ENCODE measurements at places on chromosomes 3 and 15. TPM values are rescaled to one million over a fixed set of nuclear protein-coding genes. Genes with fewer than 3 reads are reported as not detected.
A peak's percentile ranks its signal among the peaks of the same experiment; 100 is the strongest.

The ARHGAP31 gene
- 13.9 TPM for polyA plus RNA-seq

The FEZF2 gene
- not detected for polyA plus RNA-seq

The DOCK3 gene
- polyA plus RNA-seq: 1.6 TPM

The CD96 gene
- 2.7 TPM for polyA plus RNA-seq

The DUOXA1 gene
- polyA plus RNA-seq: 0.17 TPM

The TRANK1 gene
- polyA plus RNA-seq: 7.5 TPM

The TMIE gene
- 1.1 TPM for polyA plus RNA-seq

The C3orf85 gene
- polyA plus RNA-seq: 18.1 TPM

The STAB1 gene
- polyA plus RNA-seq: 31.3 TPM

The MOBP gene
- 0.12 TPM for polyA plus RNA-seq

The C3orf20 gene
- polyA plus RNA-seq: 0.27 TPM

The MAP1A gene
- polyA plus RNA-seq: 8.9 TPM

DNA sequence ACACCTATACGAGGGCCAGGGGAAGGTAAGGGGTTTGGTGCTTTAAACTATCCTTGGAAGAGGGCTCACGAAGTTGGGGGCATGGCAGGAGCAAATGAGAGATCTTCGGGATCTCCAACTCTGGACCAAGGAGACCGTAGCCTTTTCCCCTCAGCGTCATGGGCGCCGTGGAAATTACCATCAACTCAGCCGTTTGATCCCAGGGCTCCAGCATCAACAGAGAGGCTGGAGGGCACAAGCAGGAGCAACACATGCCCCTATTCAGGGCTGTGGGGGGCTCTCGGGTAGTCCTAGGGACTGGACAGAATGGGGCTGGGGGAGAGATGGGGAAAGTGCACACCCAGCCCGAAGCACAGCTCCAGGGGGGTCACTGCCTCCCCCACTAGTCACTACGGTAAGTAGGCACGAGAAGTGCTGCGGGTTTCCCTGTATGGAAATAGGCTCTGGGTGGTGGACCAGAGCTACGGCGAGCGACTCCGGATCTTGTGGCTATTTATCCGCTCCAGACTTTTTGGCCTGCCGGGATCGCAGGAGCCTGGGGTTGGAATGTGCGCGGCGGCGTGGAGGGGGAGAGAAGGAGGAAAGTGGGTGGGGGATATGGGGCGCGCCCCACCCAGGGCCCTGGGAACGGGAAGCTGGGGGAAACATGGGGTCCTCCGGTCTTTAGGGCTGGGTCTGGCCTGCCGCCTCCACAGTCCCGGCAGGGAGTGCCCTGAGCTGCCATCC lies 539 bp upstream of the LAMB2 start:
- DNase-seq: peak; percentile 77

- DNase-seq: no peak
These were observed 102.5 kb downstream of the RPLP1 start for GRCh38 chr15:69555080-69555479.

DNA sequence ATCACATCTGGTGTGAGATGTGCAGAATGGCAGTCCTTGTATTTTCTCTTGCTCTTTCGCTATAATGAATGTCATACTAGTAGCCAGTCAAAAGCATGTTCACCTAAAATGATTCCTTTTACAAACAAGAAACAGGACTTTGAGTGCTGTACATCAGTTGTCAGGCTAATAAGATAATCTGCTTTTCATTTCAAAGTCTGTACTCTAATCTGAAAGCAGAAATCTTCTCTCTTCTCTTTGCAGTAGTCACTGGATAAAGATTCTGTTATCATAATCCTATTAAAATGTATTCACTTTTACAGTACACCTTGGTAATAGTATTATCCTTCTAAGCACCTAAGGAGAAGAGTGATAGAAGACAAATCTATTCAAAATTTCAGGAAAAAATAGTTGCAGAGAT lies 300.1 kb downstream of the MFSD1 start:
- DNase-seq: no peak

- no peak for DNase-seq
These were observed 38.6 kb upstream of the CSPG4 start for GRCh38 chr15:75751116-75751875.

DNA sequence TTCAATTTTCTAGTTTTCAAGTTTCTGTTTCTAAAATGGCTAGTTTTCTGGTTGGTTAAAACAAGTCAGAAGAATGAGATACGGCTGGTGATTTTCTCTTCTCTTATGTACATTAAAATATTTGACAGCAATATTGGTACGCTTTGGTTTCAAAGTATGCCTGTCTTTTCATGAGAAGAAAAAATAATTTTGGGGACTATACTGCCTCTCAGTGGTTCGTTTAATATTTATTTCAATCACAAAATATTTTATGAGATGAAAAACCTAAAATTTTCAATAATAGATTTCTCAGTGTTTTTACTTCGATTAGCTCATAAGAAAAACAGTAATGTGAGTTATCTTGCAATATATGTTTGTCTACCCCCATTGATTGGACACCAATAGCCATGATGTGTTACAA lies 72.8 kb upstream of the AADACL2 start:
- DNase-seq: no peak

- no peak for DNase-seq
These were observed 2.7 kb upstream of the STARD5 start for GRCh38 chr15:81326466-81327212.

- no peak for DNase-seq
These were observed 257.7 kb upstream of the UBE2E1 start for GRCh38 chr3:23547905-23548650.

GRCh38 chr15:72845981-72846383 lies 62.4 kb upstream of the ADPGK start:
- no peak for DNase-seq

GRCh38 chr3:15284121-15284889 lies 48.1 kb downstream of the SH3BP5 start:
- DNase-seq: no peak

DNA sequence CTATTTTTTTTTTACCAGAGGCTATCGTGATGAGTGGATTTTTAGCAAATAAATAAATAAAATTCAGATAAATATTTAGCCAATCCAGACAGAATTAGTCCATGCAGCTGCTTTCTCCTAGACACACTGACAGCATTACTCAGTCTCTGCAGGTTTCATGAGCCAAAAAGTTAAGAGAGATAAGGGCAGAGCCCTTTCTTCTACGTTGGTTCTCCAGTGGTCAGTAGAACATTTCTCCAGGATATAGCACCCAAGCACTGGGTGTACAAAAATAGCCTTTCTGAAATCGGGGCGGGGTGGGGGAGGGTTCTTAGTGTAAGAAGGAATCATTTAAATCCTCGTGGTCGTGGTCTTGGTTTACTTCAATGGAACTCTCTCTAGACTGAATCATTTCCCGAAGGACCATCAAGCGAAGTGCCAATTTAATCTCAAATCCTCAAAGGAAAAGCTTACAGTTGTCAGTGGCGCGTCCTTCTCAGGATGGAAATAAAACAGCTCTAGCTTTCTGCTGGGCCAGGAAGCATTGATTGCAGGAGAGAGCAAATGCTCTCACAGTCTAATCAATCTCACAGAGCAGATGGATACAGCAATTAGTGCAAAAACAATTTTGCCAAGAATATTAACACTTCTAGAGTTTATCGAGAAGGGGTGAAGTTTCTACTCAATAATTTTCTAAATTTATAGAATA lies 86.2 kb downstream of the SATB1 start:
- DNase-seq: no peak

DNA sequence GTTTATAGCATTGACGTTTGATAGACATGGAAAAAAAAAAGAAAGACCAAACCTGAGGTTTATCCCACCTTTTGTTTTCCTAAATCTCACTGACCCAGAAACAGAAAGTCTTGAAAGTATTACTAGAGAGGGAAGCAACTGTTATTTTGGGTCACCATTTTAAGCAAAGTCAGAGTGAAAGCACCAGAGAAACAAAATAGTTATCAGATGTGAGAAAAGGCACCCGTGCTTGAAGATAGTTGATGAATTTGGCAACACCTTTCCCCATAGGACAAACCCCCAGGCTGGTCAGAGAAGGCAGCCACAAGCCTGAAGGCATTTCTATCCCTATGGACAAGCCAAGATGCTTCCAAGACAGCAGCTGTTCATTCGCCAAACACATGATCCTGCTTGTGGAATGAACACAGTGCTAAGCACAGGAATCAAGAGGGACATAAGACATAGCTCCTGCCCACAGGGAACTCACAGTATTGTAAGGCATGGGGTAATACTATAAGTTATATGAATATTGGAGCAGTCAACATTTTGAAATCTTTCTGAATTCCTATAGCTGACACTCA lies 170.9 kb downstream of the ERC2 start:
- DNase-seq: no peak

DNA sequence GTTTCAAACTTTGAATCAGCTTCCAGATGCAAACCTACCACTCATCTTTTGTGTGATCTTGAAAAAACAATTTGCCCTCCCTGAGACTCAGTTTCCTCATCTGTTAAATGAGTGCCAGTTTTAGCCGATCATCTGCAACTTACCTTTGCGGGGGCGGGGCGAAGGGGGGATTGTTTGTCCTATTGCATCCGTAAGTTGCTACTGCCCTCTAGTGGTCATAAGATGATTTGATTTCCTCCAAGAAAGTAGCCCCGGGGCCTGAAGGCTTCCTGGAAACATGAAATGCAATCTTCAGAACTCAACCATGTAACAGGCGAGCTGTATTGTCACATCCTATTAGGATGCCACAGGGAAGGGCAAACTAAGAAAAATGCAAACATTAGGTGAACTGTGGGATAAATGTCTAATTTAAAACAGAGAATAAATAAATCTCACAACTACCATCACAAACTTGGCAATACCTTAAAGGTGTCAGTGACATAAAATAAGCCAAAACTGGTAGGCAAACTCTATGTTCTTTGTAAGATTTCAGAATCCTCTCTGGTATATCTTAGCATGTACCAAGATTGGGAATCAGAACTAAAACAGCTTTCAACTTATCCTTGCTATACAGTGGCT lies 63.5 kb upstream of the CLDN18 start:
- DNase-seq: peak; percentile 38

DNA sequence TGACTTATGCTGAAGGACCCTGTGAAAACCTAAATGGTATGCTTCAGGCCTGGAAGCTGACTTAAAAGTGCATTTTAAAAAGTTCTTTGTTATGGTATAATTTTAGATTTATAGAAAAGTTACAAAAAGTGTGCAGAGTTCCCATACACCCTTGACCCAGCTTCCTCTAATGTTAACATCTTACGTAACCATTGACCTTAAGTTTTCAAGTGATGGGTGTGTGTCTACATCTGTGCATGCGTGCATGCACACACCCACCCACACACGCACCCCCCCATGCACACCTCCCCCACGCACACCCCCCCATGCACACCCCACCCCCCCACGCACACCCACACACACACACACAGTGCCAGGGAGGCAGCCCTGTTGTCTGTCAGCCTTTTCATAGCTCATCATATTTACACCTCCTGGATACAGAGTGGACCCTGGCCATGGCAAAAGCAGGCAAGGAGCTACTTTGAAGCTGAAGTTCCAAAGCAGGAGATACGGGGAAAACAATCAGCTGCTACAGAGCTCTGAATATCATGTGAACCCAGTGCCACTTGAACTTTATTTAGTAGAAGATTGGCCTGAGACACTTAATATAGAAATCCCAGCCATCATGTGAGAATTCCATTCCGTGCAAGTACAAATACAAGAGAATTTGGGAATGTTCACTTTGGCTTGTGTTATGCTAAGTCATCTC lies 30.0 kb upstream of the TRAK1 start:
- DNase-seq: no peak

GRCh38 chr3:46998121-46998851 lies 18.8 kb downstream of the NBEAL2 start:
- DNase-seq: no peak

- no peak for DNase-seq
These were observed 68.5 kb downstream of the MYO1E start for GRCh38 chr15:59304034-59304795.

DNA sequence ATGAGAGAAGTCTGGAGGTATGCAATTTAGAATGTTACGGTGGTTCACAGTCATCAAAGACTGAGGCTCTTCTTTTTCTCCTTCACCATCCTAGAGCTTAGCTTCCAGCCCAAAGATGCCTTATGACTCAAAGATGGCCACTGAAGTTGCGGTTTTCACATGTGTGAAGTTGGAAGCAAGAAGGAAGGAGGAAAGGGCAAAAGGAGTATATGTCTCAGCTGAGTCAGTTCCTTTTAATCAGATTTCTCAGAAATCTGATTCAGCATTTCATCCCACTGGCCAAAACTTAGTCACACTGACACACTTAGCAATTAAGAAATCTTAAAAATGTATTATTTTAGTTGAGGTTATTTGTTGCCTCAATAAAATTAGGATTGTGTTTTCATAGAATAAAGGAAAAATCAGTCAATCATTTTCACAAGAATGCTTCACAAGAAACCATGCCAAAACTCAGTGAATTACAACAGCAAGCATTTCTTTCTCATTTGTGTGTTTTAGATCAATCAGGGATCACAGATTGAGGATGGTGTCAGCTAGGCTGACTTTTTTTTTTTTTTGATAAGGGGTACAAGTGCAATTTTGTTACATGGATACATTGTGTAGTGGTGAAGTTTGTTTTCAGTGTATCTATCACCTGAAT lies 211.1 kb upstream of the GADL1 start:
- DNase-seq: no peak

- no peak for DNase-seq
These were observed 39.0 kb downstream of the CNTN4 start for GRCh38 chr3:2137651-2138050.

DNA sequence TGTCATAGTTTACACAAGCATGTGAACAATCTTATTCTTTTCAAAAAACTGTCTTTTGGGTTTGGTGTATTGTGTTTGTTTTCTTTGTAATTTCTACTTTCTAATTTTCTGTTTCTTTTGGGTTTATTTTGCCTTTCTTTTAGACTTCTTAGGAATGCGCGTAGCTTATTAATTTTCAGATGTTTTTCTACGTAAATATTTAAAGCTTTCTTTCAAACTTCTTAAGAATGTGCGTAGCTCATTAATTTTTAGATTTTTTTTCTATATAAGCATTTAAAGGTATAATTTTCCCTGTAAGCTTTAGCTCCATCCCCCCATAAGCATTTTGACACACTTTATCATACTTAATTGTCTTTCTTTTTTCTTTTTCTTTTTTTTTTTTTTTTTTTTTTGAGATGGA lies 55.2 kb downstream of the RAD54L2 start:
- no peak for DNase-seq

GRCh38 chr15:91142106-91142744 lies 42.2 kb downstream of the SV2B start:
- no peak for DNase-seq

DNA sequence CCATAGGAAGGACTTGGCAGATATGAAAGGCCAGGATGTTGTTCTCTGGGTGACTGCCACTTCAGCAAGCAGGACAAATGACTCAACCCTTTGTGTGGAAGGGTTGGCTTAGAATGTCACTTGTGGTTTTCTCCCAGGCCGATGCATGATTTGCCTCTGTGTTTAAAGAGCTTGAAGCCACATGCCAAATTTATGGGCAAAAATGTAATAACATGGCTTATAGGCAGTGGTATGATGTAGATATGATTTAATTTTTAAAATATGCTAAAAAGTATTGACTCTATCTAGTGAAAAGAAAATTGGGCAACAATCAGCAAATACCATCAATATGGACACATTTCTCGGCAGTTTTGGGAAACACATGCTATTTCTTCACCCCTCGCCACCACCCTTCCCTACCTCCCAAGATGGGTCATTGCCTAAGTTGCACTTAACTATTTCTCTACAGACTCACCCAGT lies 114.6 kb downstream of the CYP19A1 start:
- DNase-seq: no peak
